Stomach (tissue), 19 donors: ENCODE measurements at places on chromosomes 16 and 17. TPM values are rescaled to one million over a fixed set of nuclear protein-coding genes. Genes with fewer than 3 reads are reported as not detected.

The GRB7 gene
- 31.2 TPM for total RNA-seq

The E4F1 gene
- total RNA-seq, result 78.1 TPM

The OR1A1 gene
- not detected for total RNA-seq

The MYH11 gene
- 3,048 TPM for total RNA-seq

The SNX20 gene
- 7.4 TPM for total RNA-seq

The SLC35G3 gene
- not detected for total RNA-seq

The HES7 gene
- not detected for total RNA-seq

The CCL2 gene
- 3.8 TPM for total RNA-seq

The MSLN gene
- 41.5 TPM for total RNA-seq

The CCL3 gene
- total RNA-seq, result not detected

The KRTAP9-6 gene
- not detected for total RNA-seq

The DRC3 gene
- not detected for total RNA-seq

The PRSS8 gene
- 5.8 TPM for total RNA-seq

The CHMP6 gene
- total RNA-seq, result 30.9 TPM

The RDM1 gene
- not detected for total RNA-seq

The KRT23 gene
- total RNA-seq, result not detected

The SLC35G6 gene
- not detected for total RNA-seq

The CCNF gene
- 1.3 TPM for total RNA-seq

The C17orf50 gene
- not detected for total RNA-seq

The MMP15 gene
- 140 TPM for total RNA-seq

The TBC1D3C gene
- total RNA-seq, result not detected

The ABCC6 gene
- total RNA-seq, result 5.7 TPM

The DHODH gene
- not detected for total RNA-seq

The ASGR2 gene
- not detected for total RNA-seq

The DOC2A gene
- not detected for total RNA-seq

The ATP2C2 gene
- total RNA-seq, result 3.0 TPM

The FBXL19 gene
- total RNA-seq, result 6.7 TPM

The OTOP3 gene
- total RNA-seq, result not detected

The TEKT3 gene
- 0.92 TPM for total RNA-seq

The ATP6V0C gene
- total RNA-seq, result 112 TPM

The KRT28 gene
- total RNA-seq, result not detected

The CRHR1 gene
- not detected for total RNA-seq

The CCL16 gene
- not detected for total RNA-seq

The SBK1 gene
- 0.58 TPM for total RNA-seq

The ATP2A3 gene
- 329 TPM for total RNA-seq

The RAPGEFL1 gene
- 20.2 TPM for total RNA-seq

The HSPB9 gene
- total RNA-seq, result not detected

The C16orf46 gene
- total RNA-seq, result not detected

The DNAH17 gene
- not detected for total RNA-seq
